ENCODE measurements at places on chromosomes 1 and 21. TPM values are rescaled to one million over a fixed set of nuclear protein-coding genes. Genes with fewer than 3 reads are reported as not detected.

ELF3 gene
- polyA plus RNA-seq, result 0.29 TPM

GRCh38 chr1:172431721-172432192 is 11.3 kb downstream of the C1orf105 start:
- H3K27ac ChIP-seq, result peak overlapping the region; percentile 65
- H3K36me3 ChIP-seq, result no peaks in the 10 kb centered on the region
- DNase-seq, result no peak
- H3K4me1 ChIP-seq, result peaks cover 13% of the 10 kb centered on the region
- no peak overlapping the region for H3K4me3 ChIP-seq

RPTN gene
- not detected for polyA plus RNA-seq

- H3K27ac ChIP-seq, result no peak overlapping the region
- DNase-seq, result no peak
- H3K36me3 ChIP-seq, result no peaks in the 10 kb centered on the region
- no peak overlapping the region for H3K4me3 ChIP-seq
- no peaks in the 10 kb centered on the region for H3K4me1 ChIP-seq
These were observed 16.9 kb downstream of the MATN1 start for GRCh38 chr1:30706528-30706927.

DNA sequence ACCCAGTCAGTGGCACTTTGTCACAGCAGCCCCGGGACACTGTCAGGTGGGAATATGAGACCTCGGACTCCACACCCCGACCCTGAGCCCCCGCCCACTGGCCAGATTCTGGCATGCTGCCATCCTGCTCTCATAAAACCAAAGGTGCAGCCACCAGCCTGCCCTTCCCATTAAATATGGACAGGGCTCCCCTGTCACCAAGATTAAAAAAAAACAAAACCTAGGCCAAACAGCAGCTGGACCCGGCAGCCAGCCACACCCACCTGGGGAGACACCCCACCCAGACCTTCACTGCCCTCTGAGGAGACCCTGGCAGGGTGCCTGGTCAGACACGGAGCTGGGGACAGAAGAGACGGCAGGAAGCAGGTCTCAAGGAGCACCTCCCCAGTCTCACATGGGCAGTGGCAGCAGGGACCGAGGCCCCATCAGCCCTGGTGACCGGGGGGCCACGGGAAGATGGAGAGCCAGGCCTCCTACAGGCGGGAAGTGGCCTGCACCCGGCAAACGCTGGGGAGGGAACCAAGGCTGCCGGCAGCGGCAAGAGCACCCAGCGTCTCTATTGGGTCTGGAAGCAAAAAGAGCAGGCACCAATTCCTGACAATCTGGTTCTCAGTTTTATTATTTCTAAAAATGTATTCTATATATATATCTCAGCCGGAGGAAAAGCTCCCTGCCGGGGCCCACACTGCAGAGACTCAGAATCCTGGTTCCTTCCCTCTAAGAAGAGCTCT is 61.9 kb downstream of the ACOT7 start:
- H3K27me3 ChIP-seq, result no peaks in the 10 kb centered on the region
- no peak overlapping the region for H3K27ac ChIP-seq
- H3K36me3 ChIP-seq, result no peaks in the 10 kb centered on the region
- no peak overlapping the region for H3K4me3 ChIP-seq
- H3K4me1 ChIP-seq, result no peaks in the 10 kb centered on the region

GRCh38 chr1:245160288-245160687 is 5.5 kb downstream of the KIF26B start:
- peaks cover under 1% of the 10 kb centered on the region for H3K27me3 ChIP-seq
- no peaks in the 10 kb centered on the region for H3K36me3 ChIP-seq
- H3K27ac ChIP-seq, result no peak overlapping the region
- DNase-seq, result no peak

DNA sequence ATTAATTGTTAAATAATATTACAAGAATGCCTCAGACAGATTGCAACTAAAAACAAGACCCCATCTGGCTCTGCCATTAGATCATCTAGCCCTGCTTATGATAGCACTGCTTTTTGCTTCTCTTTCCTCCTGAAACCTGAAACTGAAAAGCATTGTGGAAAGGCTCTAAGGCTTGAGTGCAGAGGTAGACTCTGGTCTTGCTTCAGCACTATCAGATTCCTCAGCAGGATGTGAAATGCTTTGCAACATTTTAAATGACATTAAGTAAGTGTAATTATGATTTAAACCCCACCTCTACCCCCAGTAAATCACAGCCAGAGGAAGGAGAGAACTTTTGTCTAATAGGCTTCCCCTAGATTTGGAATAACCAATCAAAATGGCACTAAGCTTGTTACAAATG is 32.9 kb downstream of the PHC2 start:
- DNase-seq, result no peak
- H3K4me3 ChIP-seq, result no peak overlapping the region
- H3K36me3 ChIP-seq, result no peaks in the 10 kb centered on the region
- no peaks in the 10 kb centered on the region for H3K27me3 ChIP-seq
- no peaks in the 10 kb centered on the region for H3K4me1 ChIP-seq

GRCh38 chr1:2425892-2426291 is 13.5 kb upstream of the PEX10 start:
- H3K4me1 ChIP-seq, result no peaks in the 10 kb centered on the region
- H3K4me3 ChIP-seq, result no peak overlapping the region
- no peaks in the 10 kb centered on the region for H3K27me3 ChIP-seq
- no peak for DNase-seq

TMEM52 gene
- polyA plus RNA-seq, result not detected
